ENCODE measurements at places on chromosomes 6 and 20.

DNA sequence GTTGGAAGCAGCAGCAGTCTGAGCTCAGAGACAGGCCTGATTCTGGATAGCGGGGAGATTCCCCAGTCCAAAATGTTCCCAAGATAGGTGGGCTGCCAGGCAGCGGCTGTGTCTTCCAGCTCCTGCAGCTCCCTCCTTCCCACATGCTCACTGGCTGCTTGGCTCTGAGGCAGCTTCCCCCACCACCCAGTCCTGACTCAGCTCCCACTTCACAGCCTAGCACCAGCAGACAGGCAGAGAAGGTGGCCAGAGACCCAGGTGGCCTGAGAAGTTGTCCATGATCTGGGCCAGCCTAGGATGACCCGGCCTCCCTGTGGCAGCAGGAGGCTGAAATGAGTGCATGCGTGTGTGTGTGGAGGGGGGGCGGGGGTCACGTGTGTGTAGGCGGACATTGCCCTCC is 94.9 kb downstream of the MDGA1 start:
- DNase-seq: no peak

DNA sequence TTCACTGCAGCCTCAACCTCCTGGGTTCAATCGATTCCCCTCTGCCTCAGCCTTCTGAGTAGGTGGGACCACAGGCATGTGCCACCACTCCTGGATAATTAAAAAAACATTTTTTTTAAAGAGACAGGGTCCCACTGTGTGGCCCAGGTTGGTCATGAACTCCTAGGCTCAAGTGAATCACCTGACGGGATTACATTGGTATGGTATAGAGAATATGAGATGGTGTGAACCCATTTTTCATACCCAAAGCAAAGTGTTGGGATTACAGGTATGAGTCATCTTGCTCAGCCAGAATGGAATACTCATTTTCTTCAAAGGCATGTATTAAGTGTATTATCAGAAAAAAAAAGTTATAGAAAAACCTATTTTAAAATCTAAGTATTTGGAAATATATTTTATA is 114.2 kb downstream of the AHI1 start:
- DNase-seq: no peak

GRCh38 chr20:53737396-53738038 is 143.9 kb upstream of the ZNF217 start:
- DNase-seq: peak; percentile 14

- no peak for DNase-seq
These were observed 32.1 kb upstream of the JAG1 start for GRCh38 chr20:10705801-10706459.

GRCh38 chr20:21189761-21190523 is 64.1 kb downstream of the KIZ start:
- no peak for DNase-seq

GRCh38 chr20:54162378-54163009 is 11.3 kb downstream of the CYP24A1 start:
- DNase-seq: no peak

DNA sequence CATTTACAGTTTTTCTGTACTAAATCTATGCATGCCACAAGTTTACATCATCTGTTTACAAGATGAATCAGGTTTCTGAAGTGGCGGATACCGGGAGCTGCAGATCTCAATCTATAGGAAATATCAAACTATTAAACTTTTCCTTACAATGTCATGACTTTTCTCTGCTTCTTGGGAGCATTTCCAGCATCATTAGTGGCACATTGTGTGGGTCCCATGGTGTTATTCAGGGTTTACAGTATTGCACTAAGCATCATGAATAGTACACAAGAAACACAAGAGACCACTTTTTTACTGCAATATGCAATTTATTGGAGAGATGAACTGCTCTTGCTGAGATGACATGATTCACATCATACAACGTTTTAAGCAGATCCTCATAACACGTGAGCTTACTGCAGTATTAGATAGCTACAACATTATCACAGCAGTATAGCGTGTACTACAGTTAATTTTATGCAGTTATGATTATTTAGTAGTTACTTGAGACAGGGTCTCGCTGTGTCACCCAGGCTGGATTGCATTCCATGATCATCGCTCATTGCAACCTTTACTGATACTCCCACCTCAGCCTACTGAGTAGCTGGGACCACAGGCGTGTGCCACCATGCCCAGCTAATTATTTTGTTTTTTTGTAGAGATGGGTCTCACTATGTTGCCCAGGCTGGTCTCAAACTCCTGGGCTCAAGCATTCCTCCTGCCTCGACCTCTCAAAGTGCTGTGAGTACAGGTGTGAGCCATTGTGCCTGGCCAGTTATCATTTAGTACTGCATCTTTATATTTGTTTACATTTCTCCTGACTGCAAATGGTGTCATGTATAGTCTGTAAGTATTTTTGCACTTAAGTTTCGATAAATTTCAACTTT is 18.4 kb downstream of the BLTP3A start:
- DNase-seq: no peak

- no peak for DNase-seq
These were observed 1.4 kb upstream of the TRIM26 start for GRCh38 chr6:30214657-30214982.

DNA sequence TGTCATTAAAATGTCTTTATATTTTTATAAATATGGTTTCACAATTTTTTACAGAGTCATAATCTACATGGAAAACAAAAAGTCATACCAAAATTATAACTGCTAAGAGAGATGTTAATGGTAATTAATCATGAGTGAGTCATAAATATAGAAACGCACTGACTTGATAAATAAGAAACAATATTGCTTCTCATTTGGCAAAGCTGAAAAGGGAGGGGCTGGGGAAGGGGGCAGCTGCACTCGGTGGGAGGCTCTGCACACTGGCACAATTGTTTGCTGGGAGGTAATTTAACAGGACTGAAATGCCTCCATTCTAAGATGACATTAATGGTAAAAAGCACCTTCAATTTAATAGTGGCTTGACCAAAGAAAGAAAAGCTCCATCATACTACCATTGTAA is 133.3 kb upstream of the AGPAT4 start:
- no peak for DNase-seq

DNA sequence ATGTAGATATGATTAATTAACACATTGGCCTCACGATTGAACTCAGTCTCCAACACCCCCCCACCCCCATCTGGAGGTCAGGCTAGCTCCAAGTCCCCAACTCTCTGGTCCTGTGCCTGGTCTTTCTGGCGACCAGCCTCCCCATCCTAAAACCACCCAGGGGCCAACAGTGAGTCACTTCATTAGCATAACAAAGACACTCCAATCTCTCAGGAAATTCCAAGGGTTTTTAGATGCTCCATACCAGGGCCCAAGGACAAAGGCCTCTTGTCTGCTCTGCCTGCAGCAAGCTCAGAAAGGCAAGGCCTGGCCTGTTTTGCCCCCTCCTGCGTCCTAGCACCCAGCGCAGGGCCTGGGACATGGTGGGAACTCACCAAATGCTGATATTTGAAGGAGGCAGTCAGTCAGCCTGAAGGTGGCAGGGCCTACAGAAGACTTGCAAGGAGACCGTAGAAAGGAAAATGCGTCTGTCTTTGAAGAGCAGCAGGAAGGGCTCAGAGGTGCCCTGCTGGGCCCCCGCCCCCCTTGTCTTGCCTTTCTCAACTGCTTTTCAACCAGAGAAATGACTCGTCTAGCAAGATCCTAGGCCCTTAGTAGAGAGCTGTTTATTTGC is 184.7 kb downstream of the CDH4 start:
- DNase-seq: peak; percentile 64

DNA sequence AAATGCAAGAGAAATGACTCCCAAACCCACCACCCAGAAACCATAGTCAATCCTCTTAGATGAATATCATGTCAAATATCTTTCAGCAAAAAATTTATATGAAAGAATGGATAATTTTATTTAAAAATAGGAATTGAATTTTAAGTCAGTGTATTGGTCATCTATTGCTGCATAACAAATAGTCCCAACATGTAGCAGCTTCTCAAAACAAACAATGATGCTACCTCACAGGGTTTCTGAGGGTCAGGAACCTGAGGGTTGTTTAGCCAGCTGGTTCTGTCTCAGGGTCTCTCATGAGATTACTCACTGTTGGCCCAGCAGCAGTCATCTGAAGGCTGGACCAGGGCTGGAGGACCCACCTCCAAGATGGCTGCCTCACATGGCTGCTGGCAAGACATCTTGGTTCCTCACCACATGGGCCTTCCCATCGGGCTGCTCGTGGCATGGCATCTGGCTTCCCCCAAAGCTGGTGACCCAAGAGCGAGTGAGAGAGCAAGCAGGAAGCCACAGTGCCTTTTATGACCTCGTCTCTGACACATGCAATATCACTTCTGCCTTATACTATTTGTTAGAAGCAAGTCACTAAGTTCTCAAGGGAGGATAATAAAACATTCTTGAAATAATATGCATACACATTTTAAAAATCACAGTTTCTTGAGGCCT is 36.3 kb downstream of the BANF2 start:
- no peak for DNase-seq

- DNase-seq: no peak
These were observed 13.5 kb downstream of the PTPN1 start for GRCh38 chr20:50523552-50524167.

DNA sequence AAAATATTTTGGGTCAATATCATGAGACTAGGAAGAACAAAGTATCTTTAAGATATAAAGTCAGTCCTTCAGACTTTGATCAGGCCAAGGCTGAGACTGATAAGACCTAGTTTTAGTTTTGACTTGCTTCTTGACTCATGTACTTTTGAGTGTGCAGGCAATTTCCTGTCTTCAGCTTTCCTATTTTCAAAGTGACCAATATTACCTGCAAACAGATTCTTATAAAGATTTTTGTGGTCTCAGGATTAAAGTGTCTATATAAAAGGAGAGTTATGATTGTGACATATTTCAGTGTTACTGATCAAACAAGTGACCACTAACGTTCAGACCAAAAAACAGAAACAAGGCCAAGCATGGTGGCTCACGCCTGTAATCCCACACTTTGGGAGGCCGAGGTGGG is 36.0 kb upstream of the AKIRIN2 start:
- no peak for DNase-seq

DNA sequence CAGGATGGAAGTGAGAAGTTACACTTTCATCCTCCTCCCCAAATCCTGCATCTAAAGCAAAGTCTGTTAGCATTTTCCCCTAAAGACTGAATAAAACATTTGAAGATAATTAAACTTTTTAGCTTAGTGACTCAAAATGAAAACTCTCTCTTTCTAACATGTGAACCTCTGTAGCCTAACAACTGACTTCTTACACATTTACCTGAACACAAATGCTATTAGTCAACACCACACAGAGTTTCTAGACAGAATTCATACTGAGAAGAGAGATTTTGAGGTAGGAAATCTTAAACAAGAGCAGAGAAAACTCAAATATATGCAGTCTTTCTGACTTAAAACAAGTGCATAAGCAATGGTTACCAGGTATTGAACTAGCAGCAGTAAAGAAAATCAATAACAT is 149.9 kb upstream of the SMLR1 start:
- DNase-seq: no peak

- peak; percentile 22 for DNase-seq
These were observed 118.3 kb upstream of the ECI2 start for GRCh38 chr6:4253604-4254231.

- no peak for DNase-seq
These were observed 150.7 kb upstream of the PRDM1 start for GRCh38 chr6:105935416-105935815.

GRCh38 chr20:5974531-5974930 is 24.1 kb downstream of the MCM8 start:
- no peak for DNase-seq

Data from foreskin melanocyte (primary cell).